ENCODE measurements at places on chromosomes 13 and 19.

DNA sequence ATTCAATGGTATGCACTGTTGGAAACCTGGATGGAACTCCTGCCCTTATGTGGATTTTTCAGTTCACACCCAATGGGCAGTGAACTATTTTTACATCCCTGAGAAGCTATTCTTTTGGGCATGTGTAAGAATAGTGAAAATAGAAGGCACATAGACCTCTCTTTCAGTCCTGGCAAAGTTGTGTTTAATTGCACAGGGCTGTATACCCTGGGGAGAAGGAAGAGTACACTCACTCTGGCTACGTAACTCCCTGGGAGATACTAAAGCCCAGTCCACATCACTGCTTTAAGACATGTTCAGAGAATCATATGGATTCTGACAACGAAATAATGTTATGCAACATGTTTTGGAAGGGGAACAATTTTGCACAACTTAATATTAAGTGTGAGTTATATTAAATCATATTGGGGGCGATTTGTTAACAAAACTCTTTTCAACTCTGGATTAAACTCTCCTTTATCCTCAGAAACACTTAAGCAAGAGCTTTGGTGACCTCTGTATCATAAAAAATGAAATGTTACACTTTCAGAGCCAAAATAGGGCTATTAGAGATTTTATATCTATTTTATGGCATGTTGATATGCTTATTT is 166.1 kb downstream of the DCT start:
- no peak for DNase-seq

- no peak for DNase-seq
Observed at GRCh38 chr13:98158172-98158899, 15.4 kb downstream of the FARP1 start.

GRCh38 chr19:1461862-1462261 is 11.9 kb downstream of the APC2 start:
- DNase-seq = no peak

DNA sequence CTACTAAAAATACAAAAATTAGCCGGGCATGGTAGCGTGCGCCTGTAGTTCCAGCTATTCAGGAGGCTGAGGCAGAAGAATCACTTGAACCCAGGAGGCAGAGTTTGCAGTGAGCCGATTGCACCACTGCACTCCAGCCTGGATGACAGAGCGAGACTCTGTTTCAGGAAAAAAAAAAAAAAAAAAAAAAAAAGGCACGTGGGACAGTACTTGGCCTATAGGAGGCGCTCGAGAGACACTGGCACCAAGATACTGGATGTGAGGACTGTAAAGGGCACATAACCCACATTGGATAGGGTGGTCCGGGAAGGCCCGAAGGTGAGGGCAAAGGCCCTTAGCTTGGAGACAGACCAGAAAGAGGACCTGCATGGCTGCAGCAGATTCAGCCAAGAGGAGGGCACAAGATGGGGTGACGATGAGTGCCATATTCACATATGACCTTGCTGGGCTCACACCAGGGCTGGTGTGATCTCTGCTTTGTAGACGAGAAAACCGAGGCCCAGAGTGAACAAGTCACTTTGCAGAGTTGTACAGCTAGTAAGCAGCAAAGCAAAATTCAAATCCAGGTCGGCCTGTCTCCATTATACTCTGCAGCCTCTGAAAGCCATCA is 89.4 kb downstream of the DPF1 start:
- peak; percentile 6 for DNase-seq

GRCh38 chr19:44649578-44650145 is 6.0 kb downstream of the PVR start:
- DNase-seq = no peak

GRCh38 chr19:32041681-32042292 is 303.6 kb upstream of the ZNF507 start:
- no peak for DNase-seq

DNA sequence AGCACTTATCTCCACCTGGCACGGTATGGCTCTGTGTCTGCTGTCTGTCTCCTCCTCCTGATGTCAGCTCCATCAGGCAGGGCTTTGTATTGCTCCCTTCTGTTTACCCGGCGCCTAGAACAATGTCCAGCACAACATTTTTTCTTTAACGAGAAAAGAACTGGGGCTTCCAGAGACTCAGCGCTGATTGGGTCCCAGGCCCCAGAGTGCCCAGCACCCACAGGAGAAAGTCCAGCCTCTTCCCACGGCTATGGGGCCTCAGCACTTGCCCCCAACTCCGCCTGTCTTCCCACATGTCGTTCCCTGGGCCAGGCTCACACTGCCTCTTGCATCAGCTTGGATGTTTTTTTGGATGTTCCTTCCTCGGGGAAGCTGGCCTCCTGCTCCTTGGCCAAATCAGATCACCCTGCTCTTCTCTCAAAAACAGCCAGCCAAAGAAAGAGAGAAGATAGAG is 6.9 kb downstream of the MYPOP start:
- no peak for DNase-seq

DNA sequence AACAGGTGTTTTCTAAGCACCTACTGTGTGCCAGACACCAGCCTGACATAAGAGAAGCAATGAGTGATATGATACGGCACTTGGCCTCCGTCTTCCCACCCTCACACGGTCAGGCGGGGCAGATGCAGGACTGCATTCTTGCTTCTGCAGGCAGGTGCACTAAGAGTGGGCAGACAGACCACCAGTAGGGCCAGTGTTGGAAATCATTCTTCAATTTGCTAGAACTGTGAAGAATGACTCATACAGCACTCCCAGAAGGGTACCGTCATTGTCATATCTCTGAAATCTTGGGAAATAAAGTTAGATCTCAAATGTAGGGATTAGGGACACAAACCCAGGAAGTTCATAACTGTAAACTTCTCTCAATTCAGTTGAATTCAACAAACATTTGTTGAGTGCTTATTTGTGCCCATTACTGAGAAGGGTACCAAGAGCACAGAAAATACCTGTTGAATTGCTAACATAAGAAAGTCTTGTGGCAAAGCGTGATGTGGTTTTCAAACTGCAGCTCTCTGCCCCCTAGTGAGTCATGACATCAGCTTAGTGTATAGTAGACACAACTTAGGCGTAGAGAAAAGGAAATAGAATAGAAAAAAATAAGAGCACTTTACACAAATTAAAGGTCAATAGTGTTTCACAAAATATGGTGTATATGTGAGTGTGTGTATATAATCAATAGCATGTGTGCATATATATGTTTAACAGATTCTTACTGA is 76.1 kb downstream of the TEX26 start:
- DNase-seq = no peak

GRCh38 chr13:53141336-53141735 is 112.7 kb downstream of the OLFM4 start:
- no peak for DNase-seq

GRCh38 chr13:29569253-29570050 is 26.0 kb downstream of the SLC7A1 start:
- no peak for DNase-seq

GRCh38 chr13:47901441-47901840 is 99.6 kb downstream of the SUCLA2 start:
- DNase-seq = no peak

DNA sequence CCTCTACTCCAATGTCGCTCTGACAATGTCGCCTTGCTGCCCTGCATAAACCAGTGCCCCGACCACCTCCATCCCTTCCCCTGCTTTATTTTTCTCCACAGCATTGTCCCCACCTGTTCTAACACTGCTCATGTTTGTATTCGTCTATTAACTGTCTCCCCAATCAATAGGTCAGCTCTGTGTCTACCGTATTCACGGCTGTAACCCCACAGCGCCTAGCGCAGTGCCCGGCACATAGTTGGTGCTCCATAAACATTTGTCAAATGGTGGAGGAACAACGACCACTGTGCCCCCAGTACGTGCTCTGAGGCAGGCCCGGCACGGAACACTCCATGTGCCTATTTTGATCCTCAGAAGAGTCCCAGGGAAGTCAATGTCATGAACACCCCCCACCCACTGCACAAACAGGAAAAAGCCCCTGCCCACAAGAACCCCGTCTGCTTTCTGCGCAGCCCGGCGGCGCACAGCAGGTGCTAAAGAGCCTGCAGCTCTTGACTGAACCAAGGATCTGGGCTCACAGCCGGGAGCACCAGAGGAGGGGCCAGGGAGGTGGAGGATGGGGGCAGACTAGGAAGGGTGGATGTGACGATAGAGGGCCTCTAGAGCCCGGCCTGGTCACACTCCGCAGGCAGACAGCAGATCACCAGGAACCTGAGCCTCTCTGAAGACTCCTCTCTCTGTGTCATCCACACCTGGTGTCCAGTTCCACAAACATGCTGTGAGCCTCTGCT is 1.8 kb upstream of the CEACAM16 start:
- no peak for DNase-seq

- DNase-seq = no peak
Observed at GRCh38 chr19:10291554-10292205, 1.9 kb downstream of the ICAM5 start.

GRCh38 chr19:1097810-1098176 is 2.6 kb upstream of the POLR2E start:
- DNase-seq = no peak

- DNase-seq = no peak
Observed at GRCh38 chr19:29288256-29288655, 75.3 kb upstream of the UQCRFS1 start.

DNA sequence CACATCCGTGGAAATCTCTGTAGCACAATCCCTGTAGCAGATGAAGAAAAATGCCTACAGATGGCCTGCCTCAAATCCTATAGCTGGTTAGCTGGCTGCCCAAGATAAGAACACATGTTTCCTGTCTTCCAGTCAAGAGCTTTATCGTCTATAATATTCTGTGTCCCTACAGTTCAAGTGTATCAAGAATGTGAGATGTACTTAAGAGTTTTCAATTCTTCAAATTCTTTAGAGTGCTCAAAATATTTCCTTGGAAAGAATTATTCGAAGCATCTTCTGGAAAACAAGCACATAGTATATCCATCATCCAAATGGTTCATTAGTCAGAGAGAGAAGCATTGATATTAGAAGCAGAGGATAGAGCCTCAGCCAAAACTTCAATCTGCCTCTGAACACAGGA is 239.8 kb downstream of the COG6 start:
- DNase-seq = no peak

DNA sequence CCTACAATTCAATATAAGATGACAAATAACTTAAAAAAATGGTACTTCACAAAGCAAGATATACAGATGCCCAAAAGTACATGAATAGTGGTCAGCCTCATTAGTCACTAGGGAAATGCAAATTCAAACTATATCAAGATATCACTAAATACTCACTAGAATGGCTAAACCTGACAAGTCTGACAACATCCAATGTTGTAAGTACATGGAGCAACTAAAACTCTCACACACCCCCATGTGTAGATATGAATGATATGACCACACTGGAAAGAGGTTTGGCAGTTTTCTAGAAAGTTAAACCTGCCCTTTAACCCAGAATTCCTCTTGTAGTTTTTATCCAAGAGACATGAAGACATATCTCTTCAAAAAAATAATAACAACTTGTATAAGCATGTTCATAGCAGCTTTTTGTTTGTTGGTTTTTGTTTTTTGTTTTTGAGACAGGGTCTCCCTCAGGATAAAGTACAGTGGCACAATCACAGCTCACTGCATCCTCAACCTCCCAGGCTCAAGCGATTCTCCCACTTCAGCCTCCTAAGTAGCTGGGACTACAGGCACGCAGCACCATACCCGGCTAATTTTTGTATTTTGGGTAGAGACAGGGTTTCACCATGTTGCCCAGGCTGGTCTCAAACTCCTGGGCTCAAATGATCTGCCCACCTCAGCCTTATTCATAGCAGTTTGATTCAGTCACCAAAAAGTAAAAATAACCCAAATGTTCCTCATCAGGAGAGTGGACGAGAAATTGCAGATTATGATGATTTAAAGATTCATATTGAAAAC is 55.1 kb downstream of the RFX2 start:
- no peak for DNase-seq

DNA sequence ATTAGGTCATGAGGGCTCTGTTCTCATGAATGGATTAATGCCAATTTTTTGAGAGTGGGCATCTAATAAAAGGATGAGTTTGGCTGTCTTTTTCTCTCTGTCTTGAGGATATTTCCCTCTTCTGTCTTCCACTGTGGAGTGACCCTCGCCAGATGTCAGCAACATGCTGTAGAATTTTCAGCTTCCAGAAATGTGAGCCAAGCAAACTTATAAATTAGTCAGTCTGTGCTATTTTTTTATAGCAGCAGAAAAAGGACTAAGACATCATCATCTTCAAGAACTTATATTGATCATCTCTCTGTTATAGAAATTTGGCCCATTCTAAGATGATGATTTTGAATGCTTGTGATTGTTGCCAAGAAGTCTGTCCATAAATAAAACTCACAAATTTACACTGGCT is 431.4 kb downstream of the FGF9 start:
- DNase-seq = no peak

- DNase-seq = no peak
Observed at GRCh38 chr13:36530050-36530789, 97.9 kb downstream of the CCNA1 start.

DNA sequence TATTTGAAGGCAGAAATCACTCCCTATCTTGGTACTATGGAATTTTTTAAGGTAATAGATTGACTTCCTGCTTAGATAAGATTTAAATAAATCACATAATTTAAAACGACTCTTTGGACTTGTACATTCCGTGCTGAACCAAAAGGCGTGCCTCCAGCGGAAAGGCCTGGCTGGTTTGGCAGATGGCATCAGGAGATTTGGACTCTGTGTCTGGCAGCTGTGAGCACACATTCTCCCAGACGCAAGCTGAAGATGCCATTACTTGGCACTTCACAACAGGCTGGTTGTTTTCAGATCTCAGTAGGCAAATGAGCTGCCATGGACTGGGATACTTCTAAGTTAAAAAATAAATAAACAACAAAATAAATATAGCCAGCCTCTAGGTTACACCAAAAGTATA is 104.5 kb upstream of the SLC15A1 start:
- no peak for DNase-seq

DNA sequence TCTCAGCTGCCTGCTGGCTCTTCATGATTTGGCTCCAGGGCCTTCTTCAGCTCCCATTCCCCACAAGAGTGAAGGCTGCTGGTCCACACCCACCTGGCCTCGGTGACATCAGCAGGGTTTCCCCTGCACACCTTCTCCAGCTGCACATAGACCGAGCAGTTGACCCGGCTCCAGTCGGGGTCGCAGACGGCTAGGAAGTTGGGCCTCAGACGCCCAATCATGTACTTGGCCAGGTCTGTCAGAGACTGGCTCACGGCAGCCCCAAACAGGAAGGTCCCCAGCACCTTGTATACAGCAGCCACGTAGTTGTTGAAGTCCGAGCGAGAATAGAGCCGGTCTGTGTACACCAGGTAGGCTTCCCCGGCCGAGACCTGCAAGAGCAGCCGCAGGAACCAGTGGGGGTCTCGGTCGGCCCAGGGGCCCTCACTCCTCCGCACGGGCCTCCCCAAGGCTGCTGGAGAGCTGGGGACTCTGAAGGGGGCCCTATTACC is 3.8 kb downstream of the PLPP2 start:
- no peak for DNase-seq

GRCh38 chr13:114059946-114060860 is 72.2 kb downstream of the RASA3 start:
- no peak for DNase-seq

Measured in CD4-positive, alpha-beta T cell treated with Interleukin-1 beta for 1 hour (primary cell).